ENCODE measurements at places on chromosomes 5 and 9. TPM values are rescaled to one million over a fixed set of nuclear protein-coding genes. Genes with fewer than 3 reads are reported as not detected.

Gene IRX1
- 5.4 TPM for total RNA-seq

Gene DMRT3
- 0.24 TPM for total RNA-seq

Gene ADRA1B
- total RNA-seq: 1.6 TPM

Gene TLE1
- 12.1 TPM for total RNA-seq

- DNase-seq: no peak
Observed at GRCh38 chr5:6737043-6737941, 24.1 kb downstream of the TENT4A start.

DNA sequence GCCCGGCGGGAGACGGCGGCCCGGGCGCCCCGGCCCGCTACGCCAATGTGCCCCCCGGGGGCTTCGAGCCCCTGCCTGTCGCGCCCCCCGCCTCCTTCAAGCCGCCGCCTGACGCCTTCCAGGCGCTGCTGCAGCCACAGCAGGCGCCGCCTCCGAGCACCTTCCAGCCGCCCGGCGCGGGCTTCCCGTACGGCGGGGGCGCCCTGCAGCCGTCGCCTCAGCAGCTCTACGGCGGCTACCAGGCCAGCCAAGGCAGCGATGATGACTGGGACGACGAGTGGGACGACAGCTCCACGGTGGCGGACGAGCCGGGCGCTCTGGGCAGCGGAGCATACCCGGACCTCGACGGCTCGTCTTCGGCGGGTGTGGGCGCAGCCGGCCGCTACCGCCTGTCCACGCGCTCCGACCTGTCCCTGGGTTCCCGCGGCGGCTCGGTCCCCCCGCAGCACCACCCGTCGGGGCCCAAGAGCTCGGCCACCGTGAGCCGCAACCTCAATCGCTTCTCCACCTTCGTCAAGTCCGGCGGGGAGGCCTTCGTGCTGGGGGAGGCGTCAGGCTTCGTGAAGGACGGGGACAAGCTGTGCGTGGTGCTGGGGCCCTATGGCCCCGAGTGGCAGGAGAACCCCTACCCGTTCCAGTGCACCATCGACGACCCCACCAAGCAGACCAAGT is 723 bp downstream of the SNX18 start:
- DNase-seq: no peak

GRCh38 chr5:83376461-83376860 is 95.1 kb upstream of the VCAN start:
- DNase-seq: no peak
